ENCODE measurements at places on chromosomes 12 and 14.
A peak's percentile ranks its signal among the peaks of the same experiment; 100 is the strongest.

DNA sequence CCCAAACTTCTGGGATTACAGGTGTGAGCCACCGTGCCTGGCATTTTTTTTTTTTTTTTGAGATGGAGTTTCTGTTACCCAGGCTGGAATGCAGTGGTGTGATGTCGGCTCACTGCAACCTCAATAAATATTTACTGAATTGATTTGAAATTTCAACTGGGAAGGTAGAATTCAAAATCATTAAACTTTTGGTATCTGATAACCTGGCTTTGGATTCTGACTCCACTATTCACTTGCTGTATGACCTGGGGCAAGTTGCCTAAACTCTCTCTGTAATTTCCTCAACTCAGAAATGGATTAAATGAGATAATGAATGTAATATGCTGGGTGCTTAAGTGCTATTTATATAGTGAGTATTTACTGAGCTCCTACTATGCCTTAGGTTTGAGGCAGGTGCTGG, 8.7 kb upstream of the METAP2 start:
- DNase-seq: no peak

DNA sequence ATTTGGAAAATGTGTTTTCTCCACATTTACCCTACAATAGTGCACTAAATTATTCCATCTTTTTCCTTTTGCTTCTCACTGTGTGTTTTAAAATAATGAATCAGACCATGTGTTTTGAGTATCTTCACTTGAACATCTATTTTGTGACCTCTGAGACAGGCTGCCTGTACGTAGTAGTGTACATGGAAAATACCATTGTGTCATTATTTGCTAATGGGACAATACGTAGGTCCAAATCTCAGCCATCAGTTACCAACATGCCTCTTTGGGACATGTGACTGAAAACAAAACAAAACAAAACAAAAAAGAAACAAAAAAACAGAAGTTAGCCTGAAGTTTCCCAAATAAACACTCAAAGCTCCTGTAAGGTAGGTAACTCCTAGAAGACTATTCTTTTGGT, 7.1 kb upstream of the MYF6 start:
- no peak for DNase-seq

DNA sequence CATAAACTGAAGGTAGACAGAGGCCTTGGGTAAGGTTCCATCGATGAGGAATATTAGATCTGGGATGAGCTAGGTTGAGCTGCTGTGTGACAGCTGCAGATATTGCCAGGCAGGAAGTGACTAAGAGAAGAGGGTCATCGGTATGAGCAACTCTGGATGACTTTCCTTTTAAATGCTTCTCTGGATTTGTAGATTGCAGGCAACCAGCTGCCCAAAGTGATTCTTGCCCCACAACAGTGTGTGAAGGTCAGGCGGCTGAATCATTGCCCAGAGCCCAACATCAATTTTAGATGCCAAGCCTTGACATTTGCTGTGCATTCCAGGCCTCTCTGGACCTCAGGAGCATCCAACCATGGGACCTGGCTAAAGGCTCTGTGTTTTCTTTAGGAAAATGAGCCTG, 255.9 kb downstream of the DPF3 start:
- DNase-seq: no peak

- DNase-seq: no peak
These were observed 36.5 kb downstream of the SSH1 start for GRCh38 chr12:108820707-108821406.

- DNase-seq: peak; percentile 69
These were observed 258.4 kb upstream of the HMGA2 start for GRCh38 chr12:65565601-65566560.

DNA sequence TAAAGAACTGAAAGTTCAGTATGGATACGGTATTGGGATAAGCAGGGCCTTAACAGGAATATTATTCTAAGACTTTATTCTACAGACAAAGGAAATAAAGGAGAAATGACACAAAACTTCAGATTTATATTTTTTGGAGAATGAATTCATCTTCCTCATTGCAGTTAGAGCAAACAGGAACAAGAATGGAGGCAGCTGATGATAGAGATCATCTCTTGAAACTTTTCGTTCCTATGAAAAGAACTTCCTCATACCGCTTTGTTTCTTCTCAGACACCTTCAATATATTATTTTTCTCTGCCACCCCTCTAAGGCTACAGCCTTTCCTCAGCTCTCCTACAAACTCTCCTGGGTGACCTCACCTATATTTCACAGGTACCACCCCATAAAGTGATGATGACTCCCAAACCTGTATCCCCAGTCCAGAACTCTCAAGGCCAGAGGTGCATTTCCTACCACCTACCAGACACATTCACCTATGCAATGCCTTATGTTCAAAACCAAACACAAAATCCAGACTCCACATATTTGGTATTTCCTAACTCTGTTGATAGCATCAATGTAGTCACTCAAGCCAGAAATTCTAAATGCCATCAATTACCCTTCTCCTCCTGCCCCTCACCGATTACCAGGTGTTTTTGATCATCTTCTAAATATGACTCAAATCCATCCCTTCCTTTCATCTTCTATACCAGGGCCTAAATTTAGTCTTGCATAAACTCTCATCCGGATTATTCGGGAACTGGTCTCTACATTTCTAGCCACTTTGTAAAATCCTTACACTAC, 7.4 kb downstream of the MAP4K5 start:
- DNase-seq: no peak

- DNase-seq: no peak
These were observed 2.3 kb downstream of the MEG3 start for GRCh38 chr14:100828031-100828769.

GRCh38 chr14:69648480-69649451, 37.4 kb downstream of the SUSD6 start:
- DNase-seq: no peak

- DNase-seq: no peak
These were observed 83.1 kb downstream of the KICS2 start for GRCh38 chr12:64139021-64139420.

- no peak for DNase-seq
These were observed 157.5 kb downstream of the PLCZ1 start for GRCh38 chr12:18580291-18580690.
